ENCODE measurements at places on chromosomes 2 and 18. TPM values are rescaled to one million over a fixed set of nuclear protein-coding genes. Genes with fewer than 3 reads are reported as not detected.

GRCh38 chr2:42854207-42854818 is 61.9 kb upstream of the HAAO start:
- DNase-seq: peak; percentile 78

- DNase-seq: no peak
These were observed 195.0 kb upstream of the MMADHC start for GRCh38 chr2:149782572-149782971.

GRCh38 chr2:218066926-218067515 is 2.0 kb upstream of the RUFY4 start:
- DNase-seq: no peak

GRCh38 chr2:1324884-1325283 is 88.4 kb upstream of the TPO start:
- no peak for DNase-seq

DNA sequence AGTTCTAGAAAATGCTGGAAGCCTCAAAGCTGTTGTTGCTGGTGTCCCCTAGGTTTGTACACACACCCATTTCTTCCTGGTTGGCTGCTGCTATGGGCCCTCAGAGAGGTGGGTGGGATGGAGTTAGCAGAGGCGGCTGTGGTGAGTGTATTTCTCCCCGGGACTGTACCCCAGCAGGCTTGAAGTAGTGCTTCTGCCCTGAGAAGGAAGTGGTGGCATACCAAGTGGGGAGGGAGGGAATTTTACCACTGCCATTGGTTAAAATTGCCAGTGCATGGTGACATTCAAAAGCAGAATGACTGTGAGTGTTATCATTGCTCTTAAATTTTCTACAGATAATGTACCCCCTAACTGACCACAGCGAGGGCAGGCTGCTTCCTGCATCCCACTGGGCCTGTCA is 125.6 kb upstream of the CAPN13 start:
- DNase-seq: no peak

- no peak for DNase-seq
These were observed 59.6 kb downstream of the HDAC4 start for GRCh38 chr2:239341146-239341732.

DNA sequence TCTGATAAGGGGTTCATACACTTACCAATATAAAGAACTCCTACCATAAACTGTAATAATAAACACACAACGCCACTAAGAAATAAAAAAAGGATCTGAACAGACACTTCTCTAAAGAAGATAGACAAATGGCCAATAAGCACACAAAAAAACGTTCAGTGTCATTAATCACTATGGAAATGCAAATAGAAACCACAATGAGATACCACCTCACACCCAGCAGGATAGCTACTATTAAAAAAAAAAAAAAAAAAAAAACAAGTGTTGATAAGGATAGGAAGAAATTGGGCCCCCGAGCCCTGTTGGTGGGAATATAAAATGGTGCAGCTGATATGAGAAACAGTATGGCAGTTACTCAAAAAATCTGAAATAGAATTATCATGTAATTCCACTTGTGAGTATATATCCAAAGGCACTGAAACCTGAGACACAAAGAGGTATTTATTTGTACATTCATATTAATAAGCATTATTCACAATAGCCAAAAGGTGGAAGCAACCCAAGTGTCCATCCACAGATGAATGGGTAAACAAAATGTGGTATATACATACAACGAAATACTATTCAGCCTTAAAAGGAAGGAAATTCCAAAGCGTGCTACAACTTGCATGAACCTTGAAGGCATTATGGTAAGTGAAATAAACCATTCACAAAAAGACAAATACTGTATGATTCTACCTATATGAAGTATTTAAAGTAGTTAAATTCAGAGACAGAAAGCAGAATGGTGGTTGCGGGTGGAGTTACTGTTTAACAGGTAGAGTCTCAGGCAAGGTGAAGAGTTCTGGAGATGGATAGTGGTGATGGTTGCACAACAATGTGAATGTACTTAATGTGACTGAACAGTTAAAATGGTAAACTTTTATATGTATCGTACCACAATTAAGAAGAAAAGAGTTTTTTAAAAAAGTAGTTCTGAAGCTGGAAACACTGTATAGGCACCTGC is 17.9 kb downstream of the REV1 start:
- DNase-seq: no peak

GRCh38 chr2:172777431-172777830 is 41.8 kb downstream of the RAPGEF4 start:
- no peak for DNase-seq

DNA sequence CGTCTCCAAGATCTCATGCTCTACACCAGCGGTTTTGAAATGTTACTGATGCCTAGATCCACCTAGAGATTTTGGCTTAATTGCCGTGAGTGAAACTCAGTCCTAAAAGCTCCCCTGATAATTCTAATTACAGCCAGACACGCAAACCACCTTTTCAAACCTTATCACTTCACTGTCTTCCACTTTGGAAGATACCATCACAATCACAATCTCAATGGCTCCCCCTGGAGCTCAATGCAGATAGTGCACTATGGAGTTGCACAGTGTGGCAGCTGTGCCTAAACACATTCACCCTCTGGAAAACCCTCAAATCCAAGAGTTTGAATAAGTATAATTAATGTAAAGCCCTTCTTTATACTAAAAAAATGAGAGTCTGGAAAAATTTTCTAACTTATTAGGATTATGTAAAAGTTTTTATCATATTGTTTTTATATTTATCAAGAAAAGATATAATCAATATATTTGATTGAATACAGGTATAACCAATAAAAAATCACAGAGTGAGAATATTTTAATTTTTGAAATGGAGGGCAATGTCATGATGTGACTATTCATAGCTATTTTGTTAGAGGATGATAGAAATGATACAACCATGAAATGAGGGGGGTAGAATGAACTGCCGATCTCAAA is 102.9 kb upstream of the SLC8A1 start:
- peak; percentile 46 for DNase-seq

GRCh38 chr18:9827793-9828505 is 57.8 kb upstream of the TXNDC2 start:
- DNase-seq: peak; percentile 66

GRCh38 chr2:237591141-237591881 is 777 bp upstream of the RAB17 start:
- DNase-seq: no peak

DNA sequence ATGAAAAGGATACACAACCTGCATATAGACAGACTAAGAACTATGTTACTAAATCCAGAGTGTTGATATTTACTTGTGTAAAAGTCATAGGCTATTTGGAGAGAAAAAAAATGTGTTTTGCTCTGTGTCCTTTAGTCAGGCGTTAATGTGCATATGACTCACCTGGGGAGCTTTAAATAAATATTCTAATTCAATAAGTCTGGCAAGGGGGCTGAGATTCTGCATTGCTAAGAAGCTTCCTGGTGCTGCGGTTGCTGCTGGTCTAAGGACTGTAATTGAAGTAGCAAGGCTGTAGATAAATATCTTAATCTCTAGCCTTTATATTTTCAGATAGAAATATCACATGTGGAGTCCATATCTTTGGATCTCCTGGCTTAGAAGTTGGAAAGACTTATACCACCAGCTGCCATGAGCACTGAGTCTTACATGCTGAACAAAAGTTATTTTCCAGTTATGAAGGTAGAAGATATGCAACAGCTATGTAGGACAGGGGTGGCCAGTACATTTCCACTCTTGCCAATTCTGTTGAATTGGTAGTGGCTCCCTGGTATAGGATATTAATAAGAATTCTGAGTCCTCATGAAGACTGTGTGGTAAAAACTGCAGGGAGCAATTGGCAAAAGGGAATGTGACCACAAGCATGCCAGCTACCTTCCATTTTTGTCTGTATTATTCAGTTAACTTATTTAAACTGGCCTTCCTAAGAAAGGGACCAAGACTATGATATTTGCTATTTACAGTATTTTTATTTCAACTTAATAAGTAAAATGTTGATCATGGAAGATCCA is 4.8 kb downstream of the SPAG16 start:
- no peak for DNase-seq

DNA sequence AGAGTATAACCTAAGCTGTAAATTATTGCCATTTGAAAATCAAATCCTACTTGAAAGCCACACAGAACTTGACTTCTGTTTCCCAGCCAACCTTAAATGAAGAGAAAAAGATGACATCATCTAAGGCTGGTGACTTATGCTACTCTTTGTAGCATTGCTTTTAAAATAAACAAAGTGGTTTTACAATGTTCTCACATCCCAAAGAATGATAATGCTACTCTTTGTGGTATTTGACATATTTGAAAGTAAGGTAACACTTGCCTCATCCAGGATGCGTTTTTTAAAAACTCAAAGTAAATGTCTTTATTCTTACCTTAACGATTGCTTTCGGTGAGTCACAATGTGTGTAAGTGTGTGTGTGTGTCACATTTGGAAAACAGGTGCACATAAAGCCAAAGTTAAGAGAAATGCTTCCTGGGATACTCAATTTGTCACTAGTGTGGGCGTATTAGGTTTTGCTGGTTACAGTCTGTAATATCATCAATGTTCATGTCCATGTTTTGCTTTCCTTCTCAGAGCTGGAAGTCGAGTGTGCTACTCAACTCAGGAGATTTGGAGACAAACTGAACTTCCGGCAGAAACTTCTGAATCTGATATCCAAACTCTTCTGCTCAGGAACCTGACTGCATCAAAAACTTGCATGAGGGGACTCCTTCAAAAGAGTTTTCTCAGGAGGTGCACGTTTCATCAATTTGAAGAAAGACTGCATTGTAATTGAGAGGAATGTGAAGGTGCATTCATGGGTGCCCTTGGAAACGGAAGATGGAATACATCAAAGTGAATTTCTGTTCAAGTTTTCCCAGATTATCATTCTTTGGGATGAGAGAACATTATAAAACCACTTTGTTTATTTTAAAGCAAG is 2.6 kb downstream of the PMAIP1 start:
- no peak for DNase-seq

DNA sequence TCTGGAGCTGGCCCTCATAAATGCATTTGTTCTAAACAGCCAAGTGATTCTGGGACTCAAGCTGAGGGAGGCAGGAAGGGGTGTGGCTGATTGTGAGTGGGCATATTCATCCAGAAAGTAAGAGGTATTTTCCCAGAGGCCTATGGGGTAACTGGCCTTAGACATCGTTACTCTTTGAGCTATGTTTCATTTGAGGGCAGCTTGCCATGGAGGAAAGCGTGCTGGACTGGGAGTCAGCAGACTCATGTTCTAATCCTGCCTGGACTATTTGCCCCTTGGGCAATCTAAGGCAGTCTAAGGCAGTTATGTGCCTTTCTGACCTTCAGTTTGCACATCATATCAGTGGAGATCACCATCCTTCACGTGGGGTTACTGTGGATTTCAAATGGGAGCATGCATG is 93.5 kb upstream of the SLC14A2 start:
- peak; percentile 46 for DNase-seq

DNA sequence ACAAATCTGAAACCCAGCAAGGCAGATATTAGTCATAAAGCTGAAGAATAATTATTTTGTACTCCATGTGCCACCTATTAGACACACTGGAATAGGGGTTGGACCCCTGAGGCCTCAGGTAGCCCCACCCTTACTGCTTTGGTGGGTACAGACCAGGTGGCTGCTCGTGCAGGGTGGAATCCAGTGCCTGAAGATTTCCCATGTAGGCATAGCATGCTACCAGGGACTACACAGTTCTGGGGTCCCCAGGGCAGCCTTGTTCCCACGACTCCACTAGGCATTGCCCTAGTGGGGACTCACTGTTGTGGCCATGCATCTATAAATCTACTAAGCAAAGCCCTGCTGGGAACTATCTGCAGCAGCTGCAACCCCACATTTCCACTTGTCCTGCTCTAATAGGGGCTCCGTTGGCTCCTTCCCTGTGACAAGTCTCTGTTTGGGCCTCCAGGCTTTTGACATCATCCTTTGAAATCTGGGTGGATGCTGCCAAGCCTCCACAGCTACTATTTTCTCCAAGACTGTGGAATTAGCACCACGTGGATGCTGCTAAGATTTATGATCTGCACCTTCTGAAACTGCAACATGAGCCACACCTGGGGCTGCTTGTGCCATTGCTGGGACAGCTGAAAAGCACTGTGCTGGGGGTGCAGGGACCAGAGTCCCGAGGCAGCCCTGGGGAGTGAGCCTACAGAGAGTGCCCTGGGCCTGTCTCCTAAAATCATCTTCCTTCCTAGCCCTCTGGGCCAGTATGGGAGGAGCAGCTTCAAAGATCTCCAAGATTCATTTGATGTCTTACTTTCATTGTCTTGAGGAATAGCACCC is 303.8 kb downstream of the FSIP2 start:
- DNase-seq: no peak

COLEC12 gene
- 9.1 TPM for total RNA-seq

LAPTM4A gene
- total RNA-seq: 217 TPM

LIMS4 gene
- 2.4 TPM for total RNA-seq

TBC1D8 gene
- total RNA-seq: 51.4 TPM

LYG2 gene
- not detected for total RNA-seq

LGALSL gene
- total RNA-seq: 4.2 TPM
